ENCODE measurements at places on chromosomes 6 and 20.
A peak's percentile ranks its signal among the peaks of the same experiment; 100 is the strongest.

DNA sequence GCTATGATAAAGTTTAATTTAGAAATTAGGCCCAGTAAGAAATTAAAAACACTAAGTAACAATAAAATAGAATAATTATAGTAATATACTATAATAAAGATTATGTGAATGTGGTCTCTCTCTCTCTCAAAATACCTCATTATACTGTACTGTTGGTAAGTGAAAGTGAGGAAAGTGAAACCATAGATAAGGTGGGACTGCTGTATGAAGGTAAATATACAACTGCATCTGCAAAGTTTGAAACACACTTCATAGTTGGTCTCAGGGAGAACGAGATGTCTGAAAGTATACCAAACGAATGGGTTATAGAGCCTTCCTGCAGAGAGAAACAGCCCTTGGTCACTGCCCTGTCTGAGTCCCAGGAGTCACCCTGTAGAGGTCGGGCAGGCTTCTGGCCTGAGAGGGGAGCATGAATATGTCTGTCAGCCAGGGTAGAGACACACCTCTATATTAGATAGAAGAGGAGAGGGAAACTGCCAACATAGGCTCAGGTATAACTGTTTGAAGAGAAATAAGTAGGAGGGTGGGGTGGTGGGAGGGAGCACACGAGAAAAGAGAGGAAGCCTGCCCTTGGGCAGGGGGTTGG is 31.8 kb downstream of the SESN1 start:
- no peak for DNase-seq

DNA sequence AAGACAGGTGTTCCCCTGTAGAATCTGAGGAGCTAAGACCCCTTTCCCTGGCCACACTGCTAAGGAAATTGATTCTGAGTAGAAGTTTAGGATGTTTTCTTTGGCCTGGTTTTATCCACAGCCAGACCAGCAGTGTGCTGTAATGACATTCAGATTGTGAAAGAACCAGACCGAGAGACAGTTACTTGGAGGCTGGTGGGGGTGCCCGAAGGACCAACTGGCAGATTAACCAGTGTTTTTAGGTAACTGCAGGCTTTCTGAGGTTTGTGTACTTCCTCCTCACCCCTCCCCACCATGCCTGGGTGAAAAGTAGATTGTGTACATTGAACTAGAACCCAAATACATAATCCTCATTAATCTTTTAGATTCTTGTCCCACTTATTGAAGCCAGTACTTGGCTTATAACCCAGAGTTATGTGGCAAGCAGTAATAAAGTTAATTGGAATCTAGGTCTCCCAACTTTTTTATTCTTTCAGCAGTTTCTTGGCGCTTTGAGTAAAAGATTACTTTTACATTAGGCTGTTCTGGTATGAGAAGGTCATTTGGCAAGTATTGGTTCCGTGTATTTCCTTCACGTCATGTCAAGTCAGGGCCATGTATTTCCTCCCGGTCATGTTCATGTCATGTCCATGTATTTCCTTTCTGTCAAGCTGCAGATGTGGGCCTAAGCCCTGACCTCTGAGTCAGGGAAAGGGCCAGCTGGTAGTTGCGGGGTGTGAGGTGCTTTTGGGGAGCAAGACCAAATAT is 93.7 kb downstream of the TCP11 start:
- no peak for DNase-seq

DNA sequence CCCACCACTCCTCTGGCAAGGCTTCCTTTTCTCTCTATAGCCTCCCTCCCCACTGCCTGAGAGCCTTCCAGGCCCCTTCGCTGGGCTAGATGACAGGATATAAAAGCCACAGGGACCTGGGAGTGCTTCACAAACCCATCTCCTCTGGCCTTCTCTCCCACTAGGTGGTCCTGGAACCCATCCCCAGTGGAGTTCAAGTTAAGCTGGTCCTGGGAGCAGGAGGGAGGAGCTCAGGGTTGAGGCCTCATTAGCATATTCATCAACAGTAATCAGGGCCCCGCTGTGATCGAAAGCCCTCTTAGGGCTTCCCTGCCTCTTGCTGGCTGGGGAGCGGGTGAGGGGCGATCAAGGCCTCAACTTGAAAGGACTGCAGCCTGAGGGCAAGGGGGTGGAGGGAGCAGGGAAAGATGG is 9.1 kb downstream of the EBF4 start:
- no peak for DNase-seq

- no peak for DNase-seq
These were observed 25.8 kb upstream of the CCN6 start for GRCh38 chr6:112027942-112028674.

GRCh38 chr6:152273002-152273401 is 364.2 kb downstream of the SYNE1 start:
- no peak for DNase-seq

GRCh38 chr20:5118220-5119142 is 1.3 kb downstream of the PCNA start:
- DNase-seq: no peak

GRCh38 chr6:104614394-104614793 is 245.3 kb downstream of the HACE1 start:
- DNase-seq: no peak

- no peak for DNase-seq
These were observed 35.8 kb downstream of the PHIP start for GRCh38 chr6:79042088-79042798.

DNA sequence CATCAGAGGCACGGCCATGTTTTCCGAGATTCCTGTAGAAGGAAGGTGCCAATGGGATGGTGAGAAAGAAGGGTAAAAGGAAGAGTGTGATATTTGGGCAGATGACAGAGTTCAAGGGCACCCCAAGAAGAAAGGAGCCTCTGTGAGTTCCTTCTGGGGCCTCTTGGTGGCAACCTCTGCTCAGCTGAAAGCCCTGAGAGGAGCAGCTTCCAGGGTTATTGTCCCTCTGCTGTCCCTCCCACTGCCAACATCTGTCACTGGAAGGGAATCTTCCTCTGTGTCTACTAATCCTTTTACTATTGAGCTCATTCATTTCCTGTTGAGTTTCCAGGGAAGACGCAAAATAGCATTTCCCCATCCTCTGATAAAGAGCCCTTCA is 40.0 kb upstream of the KCNK16 start:
- peak; percentile 41 for DNase-seq

GRCh38 chr20:41650231-41650948 is 32.2 kb upstream of the CHD6 start:
- DNase-seq: peak; percentile 99

DNA sequence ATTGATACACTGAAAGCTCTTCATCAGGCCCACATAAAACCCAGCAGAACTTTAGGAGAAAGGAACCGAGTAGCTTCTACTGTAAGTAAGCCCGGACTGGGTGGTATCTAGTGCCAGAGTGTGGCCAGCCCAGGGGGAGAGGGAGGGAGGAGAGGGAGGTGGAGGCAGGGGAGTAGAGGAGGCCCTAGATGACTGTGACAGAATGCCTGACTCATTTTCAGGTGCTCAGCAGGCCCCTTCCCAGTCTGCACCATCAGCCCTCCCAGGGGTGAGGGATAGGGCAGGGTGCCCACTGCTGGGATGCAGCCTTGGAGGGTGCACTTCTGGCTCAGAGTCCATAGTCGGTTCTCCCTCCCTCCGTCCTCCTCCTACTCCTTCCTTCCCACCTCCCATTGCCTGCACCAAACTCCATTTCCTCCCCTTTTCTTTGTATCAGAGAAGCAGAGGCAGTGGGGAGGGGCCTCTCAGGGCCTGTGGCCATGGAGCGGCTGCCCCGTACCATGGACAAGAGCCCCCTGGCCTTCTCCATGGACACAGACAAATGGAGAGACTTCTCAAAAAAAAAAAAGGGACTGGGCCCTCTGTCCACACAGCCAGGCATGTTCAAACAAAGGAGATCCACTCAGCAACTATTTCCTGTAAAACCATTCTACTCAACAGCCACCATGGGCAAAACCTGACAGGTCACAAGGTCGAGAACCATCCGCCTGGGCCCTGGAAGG is 184.9 kb upstream of the SNX9 start:
- no peak for DNase-seq

- no peak for DNase-seq
These were observed 686.6 kb upstream of the GJE1 start for GRCh38 chr6:141445928-141446628.

DNA sequence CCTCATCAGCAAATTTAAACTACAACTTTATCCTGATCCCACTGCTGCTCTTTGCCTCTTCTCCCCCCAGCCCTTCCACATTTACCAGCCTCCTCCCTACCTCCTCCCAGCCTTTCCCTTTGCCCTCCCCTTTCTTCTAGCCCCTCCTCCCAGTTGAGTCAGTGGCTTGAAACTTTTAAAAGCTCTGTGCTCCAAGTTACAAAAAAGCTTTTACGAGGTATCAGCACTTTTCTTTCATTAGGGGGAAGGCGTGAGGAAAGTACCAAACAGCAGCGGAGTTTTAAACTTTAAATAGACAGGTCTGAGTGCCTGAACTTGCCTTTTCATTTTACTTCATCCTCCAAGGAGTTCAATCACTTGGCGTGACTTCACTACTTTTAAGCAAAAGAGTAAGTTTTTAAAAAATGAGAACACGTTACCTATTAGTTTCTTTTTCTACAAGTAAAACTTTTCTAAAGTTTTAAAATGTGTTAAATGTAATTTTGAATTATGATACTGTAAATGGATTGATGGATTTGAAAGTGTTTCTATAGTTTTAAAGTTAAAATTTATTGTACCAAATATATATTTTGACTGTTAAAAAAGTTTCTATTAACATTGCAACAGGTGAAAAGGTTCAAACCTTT is at the start of gene GJA1:
GJA1 (plus strand) TSS at position 203 of the 626 bp plus-strand sequence. CDS start 11,202 bp downstream, outside the sequence.
- DNase-seq: no peak

DNA sequence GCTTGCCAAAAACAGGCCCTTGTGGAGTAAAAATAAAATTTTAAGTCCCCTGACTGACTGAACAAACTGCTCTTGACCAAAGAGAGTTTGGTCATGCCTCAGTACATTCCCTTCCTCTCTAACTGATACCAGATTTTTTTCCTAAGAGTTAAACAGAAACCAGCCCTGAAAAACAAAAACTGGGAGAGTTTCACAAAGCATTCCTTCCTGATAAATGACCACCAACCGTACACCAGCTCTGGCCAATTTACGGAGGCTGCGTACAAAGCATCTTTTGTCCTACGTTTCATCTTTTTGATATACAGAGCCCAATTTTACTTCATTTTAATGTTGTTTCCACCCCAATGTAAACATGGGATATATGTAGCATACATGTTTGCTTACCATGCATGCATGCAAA is 477.4 kb upstream of the HTR1E start:
- DNase-seq: no peak

GRCh38 chr6:73656531-73657145 is 2.8 kb upstream of the SLC17A5 start:
- DNase-seq: no peak

DNA sequence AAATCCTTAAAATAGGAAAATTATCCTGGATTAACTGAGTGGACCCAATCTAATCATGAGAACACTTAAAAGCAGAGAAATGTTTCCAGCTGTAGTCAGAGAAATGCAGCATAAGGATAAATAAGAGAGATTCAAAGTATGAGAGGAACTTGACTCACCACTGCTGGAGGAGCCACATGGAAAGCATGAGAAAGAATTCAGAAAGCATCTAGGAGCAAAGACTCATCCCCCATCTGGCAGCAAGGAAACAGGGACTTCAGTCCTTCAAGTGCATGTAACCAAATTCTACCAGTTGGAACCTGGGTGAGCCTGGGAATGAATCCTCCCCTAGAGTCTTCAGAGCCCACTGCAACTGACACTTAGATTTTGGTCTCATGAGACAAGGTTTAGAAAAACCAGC is 33.7 kb downstream of the RNF146 start:
- DNase-seq: no peak

- peak; percentile 28 for DNase-seq
These were observed 661 bp downstream of the LCA5 start for GRCh38 chr6:79536585-79536953.

- no peak for DNase-seq
These were observed 14.9 kb downstream of the DYNLT1 start for GRCh38 chr6:158629367-158630221.

DNA sequence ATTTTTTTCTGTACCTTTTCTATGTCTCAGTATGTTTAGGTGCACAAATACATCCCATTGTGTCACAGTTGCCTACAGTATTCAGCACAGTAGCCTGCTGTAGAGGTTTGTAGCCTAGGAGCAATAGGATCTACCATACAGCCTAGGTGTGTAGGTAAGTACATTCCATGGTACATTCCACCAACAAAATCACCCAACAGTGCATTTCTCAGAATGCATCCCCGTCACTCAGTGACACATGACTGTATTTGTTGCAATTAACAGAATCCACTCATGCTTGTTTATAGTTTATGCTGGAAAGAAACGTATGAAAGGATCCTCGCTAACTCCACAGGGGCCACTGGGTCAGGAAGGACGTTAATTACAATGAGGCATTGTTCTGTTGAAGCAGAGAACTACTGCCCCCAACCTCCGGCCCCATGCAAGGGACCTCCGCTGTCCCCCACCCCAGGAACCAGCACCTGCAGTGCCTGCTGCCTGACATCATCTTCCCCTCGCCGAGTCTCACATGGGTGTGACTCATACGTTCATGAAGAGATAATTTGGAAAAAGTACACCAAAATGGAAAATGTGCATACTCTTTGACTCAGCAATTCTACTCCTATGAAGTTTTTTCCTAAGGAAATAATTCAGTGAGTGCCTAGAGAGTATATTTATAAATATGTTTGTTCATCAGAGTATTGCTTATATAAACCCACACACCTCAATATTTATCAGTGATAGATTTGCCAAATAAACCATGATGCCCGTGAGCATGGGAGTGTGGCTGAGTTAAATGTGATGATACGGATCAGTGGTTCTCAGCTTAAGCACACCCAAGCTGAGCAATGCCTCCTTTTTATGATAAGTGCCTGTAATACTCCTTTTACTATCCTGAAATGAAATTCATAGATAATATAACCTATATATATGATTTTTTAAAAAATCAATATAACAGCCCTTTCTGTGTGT is 156.4 kb upstream of the ECI2 start:
- no peak for DNase-seq

DNA sequence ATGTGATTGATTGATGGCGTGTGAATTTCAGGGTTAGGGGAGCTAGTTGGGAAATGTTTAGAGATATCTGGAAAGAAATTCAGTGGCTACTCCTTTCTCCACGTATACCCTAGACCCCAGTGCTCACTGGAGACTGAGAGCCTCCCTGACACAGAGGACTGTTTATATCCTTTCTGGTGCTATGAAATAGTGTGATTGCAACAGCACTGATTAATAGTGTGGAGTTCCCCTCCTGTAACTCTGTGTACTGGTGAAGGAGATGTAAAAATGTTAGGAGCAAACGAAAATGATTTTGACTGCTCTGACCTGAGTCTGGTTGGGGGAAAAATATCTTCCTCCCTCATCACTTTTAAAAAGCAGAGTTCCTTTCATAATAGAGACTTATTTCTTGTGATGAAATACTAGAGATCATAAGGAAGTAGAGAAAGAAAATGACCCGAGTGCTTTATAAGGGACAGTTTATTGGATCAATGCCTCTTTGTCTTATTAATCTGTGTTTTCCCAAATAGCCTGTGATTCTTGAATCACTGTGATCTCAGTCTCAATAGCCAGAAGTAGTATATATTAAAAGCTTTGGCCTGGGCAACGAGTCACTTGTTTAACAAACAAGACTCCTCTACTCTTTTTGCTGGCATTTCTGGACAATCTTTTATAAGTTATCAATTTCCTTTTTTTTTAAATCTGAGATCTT is 92.3 kb downstream of the RNF182 start:
- no peak for DNase-seq
